Aortic smooth muscle cell (primary cell): ENCODE measurements at places on chromosomes 2 and 18. TPM values are rescaled to one million over a fixed set of nuclear protein-coding genes. Genes with fewer than 3 reads are reported as not detected.

Gene CFC1
- not detected in 2 replicates for total RNA-seq

Gene MYCN
- not detected in 2 replicates for total RNA-seq

Gene GCG
- total RNA-seq: not detected in 2 replicates

Gene UGT1A6
- not detected in 2 replicates for total RNA-seq

Gene ADGRF3
- total RNA-seq: 0.12 and 0.26 TPM in 2 replicates

Gene NLRC4
- total RNA-seq: not detected in 2 replicates

Gene CYS1
- total RNA-seq: 1.7 and 2.0 TPM in 2 replicates

Gene DSC2
- total RNA-seq: under 0.01 TPM in 1 of 2 replicates, not detected in the other

Gene COL5A2
- total RNA-seq: 313 and 403 TPM in 2 replicates

Gene SH3YL1
- total RNA-seq: 47.1 and 49.0 TPM in 2 replicates

Gene MAP3K19
- not detected in 2 replicates for total RNA-seq

Gene ZBTB7C
- 0.31 and 0.53 TPM in 2 replicates for total RNA-seq

Gene ABCB11
- not detected in 2 replicates for total RNA-seq

Gene ERBB4
- 7.7 and 17.0 TPM in 2 replicates for total RNA-seq

Gene CHRNG
- not detected in 2 replicates for total RNA-seq

Gene PSD4
- 0.19 and 0.26 TPM in 2 replicates for total RNA-seq

Gene AQP4
- not detected in 2 replicates for total RNA-seq

Gene DCDC2C
- total RNA-seq: not detected in 2 replicates

Gene ANKRD30B
- total RNA-seq: not detected in 2 replicates

Gene LIPG
- total RNA-seq: 0.40 and 2.4 TPM in 2 replicates

Gene SERPINB5
- total RNA-seq: not detected in 2 replicates

Gene KCNE4
- total RNA-seq: 10.8 and 14.0 TPM in 2 replicates

Gene HRH4
- under 0.01 and 0.06 TPM in 2 replicates for total RNA-seq

Gene C2orf80
- not detected in 2 replicates for total RNA-seq

Gene COL6A3
- total RNA-seq: 651 and 657 TPM in 2 replicates

Gene PSMA8
- total RNA-seq: not detected in 2 replicates

Gene TTC39C
- total RNA-seq: 15.7 and 16.1 TPM in 2 replicates

Gene TEX44
- not detected in 2 replicates for total RNA-seq
